ENCODE measurements at places on chromosomes 6 and 20.

DNA sequence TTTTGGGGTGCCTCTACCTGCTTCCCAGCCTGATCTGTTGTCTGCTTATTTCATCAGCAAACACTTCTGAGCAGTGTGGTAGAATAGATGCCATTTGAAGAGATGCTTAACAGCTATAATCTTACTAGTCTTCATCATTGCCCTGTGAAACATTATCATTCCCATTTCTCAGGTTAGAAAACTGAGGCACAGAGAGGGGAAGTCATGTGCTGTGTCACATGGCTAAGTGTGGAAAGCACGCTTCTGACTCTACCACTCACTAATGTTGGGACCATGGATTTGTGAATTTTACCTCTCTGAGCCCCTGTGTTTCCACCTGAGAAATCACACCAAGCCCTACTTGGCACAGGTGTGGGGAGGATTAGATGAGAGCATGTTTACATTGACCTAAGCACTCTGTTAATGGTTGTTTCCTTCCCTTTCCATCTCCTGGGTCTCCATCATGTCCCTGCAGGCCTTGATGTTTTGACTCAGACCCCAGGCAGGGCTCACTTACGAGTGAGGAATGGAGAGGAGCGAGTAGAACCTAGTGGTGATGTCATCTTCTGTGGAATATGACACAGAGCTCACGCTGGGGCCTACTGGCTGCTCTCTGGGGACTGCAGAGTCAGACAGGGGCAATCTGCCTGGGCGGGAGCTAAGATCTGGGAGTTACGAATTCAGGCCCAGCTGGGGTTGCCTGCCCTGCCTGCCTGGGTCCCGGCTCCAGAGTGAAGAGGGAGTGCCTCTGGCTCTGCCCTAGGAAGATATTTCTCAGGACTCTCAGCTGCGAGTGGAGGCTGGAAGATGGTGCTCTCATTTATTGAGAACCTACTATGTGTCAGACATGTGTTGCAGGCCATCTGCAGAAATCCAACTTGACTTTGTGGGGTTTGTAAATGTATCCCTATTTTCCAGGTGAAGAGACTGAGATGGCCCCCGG, 64.3 kb downstream of the CDH22 start:
- DNase-seq = no peak

- DNase-seq = no peak
Measured at GRCh38 chr6:56101141-56101553, 146.2 kb downstream of the COL21A1 start.

DNA sequence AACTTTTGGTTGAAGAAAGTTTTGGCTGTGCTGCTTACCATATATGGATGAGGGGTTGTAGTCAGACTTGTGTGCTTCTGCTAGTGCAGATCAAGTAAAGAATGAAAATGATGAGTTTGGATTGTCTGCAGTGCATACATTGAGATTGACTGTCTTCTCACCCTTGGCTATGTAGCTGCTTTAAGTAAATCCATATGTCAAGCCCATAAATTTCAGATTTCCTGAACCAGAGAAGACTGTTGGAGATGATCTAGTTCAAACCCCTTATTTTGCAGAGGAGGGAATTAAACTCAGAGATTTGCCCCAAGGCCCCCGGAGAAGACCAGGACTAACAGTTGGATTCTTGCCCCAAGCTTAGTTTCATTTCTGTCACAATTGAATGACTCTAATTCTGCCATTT, 67.2 kb downstream of the PKIB start:
- no peak for DNase-seq

DNA sequence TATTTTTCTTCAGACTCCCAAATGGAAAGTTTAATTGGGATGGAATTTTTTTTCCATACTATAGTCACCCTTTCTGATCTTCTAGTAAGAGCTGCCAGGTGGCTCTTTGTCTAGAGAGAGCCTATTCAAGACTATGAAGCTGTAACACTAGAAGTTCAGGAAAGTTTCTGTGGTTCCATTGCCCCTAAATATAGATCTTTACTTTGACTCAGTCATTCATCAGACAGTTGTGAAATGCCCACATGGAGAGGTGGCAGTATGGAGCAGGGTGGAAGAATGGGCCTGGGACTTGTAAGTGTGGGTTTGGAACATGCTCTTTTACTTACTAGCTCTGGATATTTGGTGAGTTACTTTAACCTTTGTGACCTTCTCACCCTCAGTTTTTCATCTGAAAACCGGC, 87.8 kb downstream of the CTNNBL1 start:
- DNase-seq = no peak

- no peak for DNase-seq
Measured at GRCh38 chr6:55668591-55668990, 89.6 kb upstream of the HMGCLL1 start.

DNA sequence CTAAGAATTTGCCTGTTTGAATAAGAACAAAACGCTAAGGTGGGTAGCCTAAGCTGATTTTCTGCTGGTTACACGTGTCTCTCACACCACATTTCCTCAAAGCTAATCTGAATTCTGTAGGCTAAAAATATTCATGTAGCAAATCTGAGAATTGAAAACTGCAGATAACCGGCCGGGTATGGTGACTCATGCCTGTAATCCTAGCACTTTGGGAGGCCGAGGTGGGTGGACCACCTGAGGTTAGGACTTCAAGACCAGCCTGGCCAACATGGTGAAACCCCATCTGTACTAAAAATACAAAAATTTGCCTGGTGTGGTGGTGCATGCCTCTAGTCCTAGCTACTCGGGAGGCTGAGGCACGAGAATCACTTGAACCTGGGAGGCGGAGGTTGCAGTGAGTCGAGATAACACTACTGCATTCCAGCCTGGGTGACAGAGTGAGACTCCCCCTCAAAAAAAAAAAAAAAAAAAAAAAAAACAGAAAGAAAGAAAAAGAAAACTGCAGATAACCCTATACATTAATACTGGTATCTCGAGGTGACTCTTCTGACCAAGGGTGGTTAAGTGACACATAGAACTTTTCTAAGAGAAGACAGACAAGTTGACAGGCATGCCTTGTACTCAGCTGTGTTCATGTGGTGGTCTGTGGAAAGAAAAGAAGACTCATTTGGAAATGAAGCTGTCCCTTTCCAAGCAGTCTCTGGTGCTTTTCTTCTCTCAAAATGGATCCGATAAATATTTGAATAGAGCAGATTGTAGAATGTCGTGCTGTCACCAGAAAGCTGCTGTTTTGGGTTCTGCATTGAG, 24.7 kb upstream of the ASXL1 start:
- DNase-seq = no peak

GRCh38 chr20:14916360-14916920, 579.0 kb upstream of the FLRT3 start:
- DNase-seq = no peak

GRCh38 chr6:32439602-32440214, at the start of gene HLA-DRA:
Gene HLA-DRA (plus strand): TSS chr6:32439887. CDS start chr6:32439951, 64 bp downstream.
- peak; percentile 88 for DNase-seq

- no peak for DNase-seq
Measured at GRCh38 chr6:55636406-55637102, 57.6 kb upstream of the HMGCLL1 start.

DNA sequence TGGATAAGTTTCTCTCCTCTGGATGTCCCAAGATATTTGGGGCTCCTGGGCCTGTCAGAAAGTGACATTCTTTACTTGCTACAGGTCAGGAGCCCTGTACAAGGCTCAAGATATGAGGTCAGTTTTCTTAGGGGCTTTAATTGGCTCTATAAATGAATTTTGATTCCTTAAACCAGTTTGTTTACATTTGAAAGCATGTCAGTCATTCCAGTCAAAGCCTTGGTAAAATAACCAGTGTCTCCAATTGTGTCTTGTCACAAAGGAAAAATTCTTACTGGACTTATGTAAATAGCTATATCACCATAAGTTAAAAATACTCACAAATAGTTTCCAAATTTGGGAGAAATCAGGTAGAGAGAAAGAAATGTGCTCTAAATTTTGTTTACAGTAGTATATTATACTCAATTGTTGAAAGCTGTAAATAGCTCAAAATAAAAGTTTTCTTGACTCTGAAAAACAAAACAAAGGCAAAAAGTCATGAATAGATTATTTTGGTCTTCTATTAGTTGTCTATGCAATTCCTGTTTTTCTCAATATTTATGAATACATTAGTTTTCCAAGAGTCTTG, 22.9 kb downstream of the RNF182 start:
- no peak for DNase-seq

DNA sequence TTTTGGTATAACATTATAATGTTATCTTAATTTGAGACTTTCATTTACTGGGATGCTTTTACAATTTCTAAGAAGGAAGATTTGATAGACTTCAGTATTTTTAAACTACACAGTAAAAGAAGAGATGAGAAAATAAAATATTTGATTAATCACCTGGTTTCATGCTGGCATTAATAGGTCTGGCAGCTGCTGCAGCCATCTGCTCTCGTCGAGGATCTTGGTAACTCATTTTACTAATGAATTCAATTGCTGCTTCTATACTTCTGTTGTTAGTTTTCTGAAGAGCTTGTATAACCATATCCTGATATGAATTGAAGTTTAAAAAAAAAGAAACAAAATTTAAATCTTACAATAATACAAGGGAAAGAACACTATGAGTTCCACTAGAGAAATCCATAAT, 23.0 kb downstream of the LATS1 start:
- no peak for DNase-seq

GRCh38 chr20:58932170-58932569, 48.9 kb upstream of the NELFCD start:
- DNase-seq = no peak

- no peak for DNase-seq
Measured at GRCh38 chr6:143884216-143884900, 20.1 kb downstream of the ZC2HC1B start.

- peak; percentile 36 for DNase-seq
Measured at GRCh38 chr6:3022765-3023662, 23.3 kb downstream of the NQO2 start.

DNA sequence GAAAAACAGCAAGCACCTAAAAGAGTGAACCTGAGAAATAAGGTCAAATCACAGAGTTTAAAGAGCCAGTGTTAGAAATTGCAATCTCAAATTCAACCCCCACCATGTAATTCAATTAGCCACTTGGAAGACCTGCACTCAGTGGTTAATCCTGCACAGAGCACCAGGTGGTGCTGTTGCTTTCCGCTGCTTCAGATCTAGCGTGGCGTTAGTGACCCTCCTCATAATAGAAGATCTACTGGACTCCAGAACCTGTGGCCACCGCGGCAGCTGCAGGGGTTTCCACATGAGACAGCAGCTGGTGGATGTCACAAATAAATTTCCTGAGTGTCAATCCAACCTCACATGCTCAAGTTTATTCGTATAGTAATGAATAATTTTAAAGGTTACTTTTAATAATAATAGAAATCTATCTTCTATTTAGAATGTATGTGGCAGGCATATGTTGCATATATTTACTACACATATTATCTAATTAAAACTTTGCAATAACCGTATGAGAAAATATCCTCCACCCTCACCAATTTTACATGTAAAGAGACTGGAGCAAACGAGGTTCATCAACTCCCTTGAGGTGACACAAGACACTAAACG, 84.4 kb downstream of the SYNE1 start:
- DNase-seq = peak; percentile 43

DNA sequence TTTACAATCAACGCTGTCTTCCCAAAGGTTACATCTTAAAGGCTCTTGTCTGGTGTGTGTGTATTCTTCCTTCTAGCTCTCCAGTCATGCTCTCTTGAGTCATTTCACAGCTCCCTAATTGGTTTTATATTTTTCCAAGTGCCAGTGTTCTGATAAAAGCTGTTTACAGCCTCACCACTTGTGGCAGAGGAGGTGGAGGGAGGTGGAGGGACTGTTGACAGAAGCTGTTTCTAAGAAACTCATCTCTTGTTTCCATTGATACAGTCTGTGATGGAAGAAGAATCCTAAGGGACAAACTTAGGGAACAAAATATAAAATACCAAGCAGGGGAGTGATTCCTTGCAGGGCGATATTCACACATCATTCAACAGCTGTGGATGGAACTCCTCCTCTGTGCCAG, 64.0 kb downstream of the QRSL1 start:
- no peak for DNase-seq

DNA sequence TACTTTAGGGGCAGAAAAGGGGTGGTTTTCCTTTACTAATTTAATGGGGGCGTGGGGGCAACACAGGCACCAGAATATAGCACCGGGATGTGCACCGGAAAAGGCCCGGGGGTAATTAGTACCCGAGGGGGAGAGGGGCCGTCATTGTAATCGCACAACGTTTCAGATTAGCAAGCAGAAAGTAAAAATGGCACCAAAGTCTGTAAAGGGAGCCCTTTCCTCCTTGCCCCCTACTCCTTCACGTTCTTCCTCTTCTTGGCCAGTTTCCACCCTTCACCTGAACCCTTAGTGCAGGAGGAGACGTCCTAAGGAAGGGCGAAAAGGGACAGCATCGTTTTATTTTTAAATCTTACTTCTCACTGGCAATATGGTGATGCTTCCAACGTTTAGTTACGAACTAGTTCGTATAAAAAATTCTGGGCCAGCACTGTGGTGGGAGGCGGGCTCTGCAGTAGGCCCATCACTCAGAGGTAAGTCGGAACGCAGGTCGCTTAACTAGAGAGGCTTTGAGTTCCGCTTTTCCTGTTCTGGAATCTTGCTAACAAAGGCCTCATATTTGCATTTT, 742 bp upstream of the CEP85L start:
- DNase-seq = no peak

DNA sequence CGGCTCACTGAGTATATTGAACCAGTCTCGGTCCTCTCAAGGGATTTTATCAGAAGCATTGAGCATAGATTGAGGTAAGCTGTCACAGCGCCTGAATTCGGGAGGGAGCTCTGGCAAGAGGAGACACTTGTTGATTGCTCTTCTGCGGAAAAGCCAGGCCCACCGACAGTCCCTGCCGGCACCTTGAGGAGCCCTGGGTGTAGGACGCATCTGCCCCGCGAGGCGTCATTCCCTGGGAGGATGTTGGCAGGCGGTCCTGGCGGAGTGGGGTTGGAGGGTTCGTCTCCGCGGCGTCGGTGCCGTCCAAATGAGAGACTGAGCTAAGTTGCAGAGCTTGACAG, 843 bp downstream of the FBXO9 start:
- peak; percentile 21 for DNase-seq

DNA sequence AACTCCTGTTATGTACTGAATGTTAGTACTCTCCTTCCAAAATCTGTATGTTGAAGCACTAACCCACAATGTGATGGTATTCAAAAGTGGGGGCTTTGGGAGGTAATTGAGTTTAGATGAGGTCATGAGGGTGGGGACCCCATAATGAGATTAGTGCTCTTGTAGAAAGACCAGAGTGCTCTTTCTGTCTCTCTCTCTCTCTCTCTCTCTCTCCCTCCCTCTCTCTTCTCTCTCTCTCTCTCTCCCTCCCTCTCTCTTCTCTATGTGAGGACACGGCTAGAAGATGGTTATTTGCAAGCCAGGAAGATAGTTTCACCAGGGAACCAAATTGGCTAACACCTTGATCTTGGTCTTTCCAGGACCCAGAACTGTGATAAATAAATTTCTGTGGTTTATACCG, 107.4 kb downstream of the TBX18 start:
- DNase-seq = no peak

All from CD4-positive, alpha-beta T cell treated with Interleukin-12 subunit alpha and Interleukin-12 subunit beta, for 1 hour (primary cell).